ENCODE measurements at places on chromosomes 5 and 9.

GRCh38 chr5:137101544-137101943 is 397.6 kb downstream of the SPOCK1 start:
- DNase-seq: no peak

GRCh38 chr9:4152876-4153275 is 147.0 kb downstream of the GLIS3 start:
- no peak for DNase-seq

DNA sequence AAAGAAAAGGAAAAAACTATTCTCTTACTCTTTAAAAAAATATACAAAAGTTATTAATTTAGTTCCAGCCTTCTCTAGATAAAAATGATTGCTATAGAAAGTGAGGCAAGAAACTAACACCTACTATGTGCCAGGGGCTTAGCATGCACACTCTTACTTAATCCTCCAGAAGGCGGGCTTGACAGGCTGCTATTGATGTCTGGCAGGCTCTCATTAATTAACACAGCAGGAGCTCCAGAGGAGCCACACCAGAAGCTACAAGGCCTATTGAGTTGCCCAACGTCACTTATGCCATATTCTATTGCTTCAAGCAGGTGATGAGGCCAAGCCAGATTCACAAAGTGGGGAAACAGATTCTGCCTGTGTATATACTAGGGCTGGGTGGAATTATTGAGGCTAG is 54.6 kb upstream of the CLINT1 start:
- no peak for DNase-seq

DNA sequence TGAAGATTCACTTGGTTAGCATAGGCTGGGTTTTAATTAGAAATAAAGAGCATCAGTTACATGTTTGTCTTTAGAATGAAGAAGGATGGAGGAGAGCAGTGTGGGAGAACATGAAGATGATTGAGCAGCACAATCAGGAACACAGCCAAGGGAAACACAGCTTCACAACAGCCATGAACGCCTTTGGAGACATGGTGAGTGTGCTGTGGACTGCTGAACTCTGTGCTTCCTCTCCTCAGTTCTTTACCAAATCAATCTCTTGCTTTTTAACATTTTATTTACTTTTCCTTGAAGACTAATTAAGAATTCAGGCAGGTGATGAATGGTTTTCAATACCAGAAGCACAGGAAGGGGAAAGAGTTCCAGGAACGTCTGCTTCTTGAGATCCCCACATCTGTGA is 38.2 kb upstream of the SPATA31E1 start:
- no peak for DNase-seq

DNA sequence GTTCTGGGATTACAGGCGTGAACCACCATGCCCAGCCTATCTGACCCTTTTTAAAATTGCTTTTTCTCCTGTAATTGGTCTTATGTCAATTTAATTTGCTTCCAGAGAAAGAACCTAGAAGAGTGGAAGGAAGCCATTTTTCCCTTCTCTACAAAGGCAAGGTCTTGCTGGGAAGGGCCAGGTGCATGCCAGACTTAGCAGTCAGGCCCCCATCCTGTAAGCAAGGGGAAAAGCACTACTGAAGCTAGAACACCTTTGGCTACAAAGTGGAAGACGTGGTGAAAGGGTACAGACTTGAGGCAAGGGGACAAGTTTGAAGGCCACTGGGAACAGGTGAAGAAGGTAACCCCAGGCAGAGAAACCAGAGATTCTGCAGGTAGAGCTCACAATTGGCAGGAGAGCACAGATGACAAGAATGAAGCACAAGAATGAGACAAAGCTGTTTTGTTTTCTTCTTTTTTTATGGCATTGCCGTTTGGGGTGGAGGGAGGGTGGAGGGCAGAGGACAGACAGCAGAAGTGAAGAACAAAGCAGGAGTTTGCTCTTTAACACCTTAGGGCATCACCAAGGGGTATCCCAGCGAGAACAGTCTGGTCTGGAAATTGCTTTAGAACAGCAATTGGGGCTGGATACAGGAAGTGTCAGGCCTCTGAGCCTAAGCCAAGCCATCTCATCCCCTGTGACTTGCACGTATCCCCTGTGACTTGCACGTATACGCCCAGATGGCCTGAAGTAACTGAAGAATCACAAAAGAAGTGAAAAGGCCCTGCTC is 72.9 kb downstream of the SERINC5 start:
- DNase-seq: no peak

GRCh38 chr9:21695874-21696341 is 106.5 kb upstream of the MTAP start:
- no peak for DNase-seq

DNA sequence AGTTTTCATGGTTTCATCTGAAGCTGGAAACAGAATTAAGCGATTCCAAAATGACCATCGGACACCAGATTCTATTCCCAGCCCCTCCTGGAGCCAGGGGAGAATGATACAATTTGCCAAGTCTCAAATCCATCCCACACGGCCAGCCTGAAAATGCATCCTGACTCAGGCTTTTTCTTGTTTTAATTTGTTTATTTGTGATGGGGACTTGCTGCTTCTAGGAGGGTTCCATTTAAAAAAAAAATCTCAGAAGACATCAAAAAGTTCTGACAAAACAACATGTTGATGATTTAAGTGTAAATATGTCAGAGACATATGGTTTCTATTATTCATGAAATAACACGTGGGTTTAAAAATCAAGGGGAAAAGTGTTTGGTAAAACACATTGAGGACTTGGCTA is 173.2 kb downstream of the GAS1 start:
- no peak for DNase-seq

DNA sequence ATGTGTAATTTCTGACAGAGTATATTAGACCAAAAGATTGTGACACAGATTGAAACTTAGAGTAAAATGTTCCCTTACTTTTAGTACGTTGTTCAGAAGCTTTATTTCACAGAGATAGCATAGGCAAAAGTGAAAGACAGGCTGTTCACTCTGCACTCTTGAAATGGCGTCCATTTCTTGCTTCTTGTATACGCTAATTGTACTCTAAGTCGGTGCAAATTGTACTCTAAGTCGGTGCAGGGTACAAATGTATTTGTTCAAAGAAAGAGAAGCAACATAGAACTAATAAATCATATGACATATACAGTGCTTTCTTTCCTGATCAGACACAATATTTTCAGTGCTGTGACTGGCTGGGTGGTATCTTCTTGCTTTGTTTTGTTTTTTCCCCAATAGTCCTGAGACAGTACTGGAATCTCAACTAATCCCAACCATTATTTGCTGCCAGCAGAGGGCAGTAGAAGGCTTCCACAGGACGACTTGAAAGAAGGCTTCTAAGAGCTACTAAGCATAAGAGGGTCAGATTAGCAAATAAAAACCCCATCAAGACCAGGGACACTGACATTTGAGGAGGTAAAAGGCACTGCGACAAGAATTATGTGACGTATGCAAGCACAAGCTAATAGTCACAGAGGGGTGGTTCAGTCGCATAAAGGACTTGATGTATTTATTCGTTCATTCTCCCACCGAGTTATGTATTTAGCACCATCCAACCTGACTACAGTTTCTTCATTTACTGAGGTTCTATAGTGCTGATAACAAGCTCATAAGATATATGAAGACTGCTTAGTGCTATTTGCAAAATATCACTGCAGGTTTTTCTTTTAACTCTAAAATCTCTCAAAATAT is 831.8 kb downstream of the TAF11L14 start:
- peak; percentile 17 for DNase-seq

Data from activated CD4-positive, alpha-beta T cell treated with anti-CD3 and anti-CD28 coated beads, Interleukin-2, Interleukin-4, amounts not matched to agents 100 ng/mL and 50 ng/mL, durations not matched to agents 16 hours and 8 hours (primary cell).